ENCODE measurements at places on chromosomes 2 and 18.
A peak's percentile ranks its signal among the peaks of the same experiment; 100 is the strongest.

DNA sequence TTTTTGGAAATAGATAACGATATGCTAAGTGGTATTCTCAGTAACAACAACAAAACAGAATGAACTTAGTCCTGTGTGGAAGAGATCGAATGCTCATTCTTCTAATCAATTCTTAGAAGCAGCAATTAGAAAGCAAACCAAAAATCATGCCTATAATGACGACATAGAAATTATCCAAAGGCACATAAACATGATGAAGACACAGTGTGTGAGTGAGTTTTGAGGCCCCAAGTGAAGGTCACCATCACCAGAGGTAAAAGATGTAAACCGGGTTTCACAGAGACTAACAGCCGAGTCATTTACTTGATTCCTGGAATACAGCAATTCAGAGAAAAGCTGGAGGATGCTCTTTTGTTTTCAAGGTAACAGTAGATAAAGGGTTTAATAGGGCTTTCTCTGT lies 509.2 kb downstream of the TDRD15 start:
- no peak for DNase-seq

DNA sequence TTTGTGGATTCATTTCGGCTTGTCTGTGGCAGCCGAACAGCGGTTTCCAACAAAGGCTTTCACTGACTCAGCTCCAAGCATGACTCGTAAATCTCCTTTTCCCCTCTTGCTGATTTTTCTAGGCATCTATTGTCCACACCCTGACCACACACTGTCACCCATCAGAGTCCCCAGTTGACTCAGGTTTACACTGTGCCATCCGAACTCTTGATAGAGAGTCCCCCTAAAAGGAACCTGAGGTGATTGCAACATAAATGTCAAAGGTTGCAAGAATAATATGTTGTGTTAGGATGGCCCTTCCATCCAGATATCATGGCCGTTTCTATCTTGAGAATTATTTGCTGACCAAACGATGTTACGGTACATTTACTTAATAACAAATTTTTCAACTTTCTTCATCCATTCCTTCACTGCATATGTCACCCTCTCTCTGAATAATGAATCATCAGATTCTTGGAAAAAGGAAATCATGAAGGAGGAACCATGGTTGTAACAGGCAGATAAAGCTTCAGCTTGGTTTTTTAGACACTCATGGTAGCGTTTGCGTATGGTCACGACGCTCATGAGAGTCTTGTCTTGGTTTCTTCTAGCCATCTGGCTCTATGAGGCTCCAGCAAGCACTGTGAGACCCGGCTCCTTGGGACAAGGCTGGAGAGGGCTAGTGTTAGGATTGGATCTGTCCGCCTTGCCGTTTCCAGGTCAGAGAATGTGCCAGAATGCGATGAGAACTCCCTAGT lies 72.1 kb downstream of the NPAS2 start:
- peak; percentile 65 for DNase-seq

- peak; percentile 34 for DNase-seq
Observed at GRCh38 chr2:41791523-41791922, 256.3 kb upstream of the PKDCC start.

GRCh38 chr18:77002496-77002895 lies 130.1 kb downstream of the MBP start:
- no peak for DNase-seq

DNA sequence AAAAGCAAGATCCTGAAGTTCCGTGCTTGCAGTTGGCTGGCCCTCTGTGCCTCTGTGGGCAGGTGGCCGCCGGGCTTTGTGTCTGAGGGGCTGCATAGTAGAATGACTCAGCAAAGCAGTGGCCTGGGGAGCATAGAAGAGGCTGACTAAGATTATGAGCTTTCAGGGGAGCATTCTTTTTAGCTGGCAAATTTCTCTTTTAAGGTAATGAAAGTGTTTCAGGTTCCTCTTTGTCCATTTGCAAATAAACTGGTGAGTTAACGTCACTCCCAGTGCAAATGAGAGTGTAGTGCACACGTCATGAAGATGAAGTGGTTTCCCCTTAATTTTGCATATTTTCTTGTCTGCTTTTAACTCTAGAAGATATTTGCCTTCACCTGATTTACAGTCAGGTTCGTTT lies 98.6 kb downstream of the BCL2L11 start:
- DNase-seq = no peak

- no peak for DNase-seq
Observed at GRCh38 chr2:176147800-176148496, 3.4 kb upstream of the HOXD4 start.

DNA sequence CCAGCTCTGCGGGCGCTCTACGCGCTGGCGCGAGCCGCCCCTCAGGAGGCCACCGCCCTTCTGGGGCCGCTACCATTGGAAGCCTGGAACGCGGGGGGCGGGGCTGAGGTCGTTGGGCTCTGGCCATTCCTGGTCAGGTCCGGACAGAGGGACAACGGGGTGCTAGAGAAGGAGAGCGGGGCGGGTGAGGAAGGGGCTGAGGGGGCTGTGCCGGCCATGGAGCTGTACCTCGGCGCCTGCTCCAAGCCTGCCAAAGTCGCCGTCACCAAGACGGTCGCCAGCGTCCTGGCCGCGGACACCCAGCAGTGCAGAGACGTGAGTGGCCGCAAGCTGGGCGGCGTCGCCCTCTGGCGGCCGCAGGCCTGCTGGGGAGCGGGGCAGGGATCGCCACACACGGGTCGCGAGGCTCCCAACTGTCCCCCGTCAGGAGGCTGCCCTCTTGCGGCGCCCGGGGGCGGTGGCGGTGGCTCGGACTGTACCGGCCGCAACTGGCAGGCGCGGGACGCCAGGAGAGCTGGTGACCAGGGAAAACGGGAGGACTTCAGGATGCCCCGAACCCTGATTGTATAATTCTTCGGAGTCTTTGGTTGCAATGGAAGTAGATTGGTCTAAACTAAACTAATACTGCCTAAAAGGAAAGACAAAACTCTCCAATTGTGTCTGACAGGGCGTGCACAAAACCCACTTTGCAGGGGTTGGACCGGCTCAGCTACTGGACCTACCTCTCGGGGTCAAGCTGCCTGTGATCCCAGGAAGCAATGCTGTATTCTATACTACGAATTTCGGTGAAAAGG lies at the start of gene FSIP2:
FSIP2 (plus strand) TSS at position 126 of the 794 bp plus-strand sequence; CDS start at position 217, 91 bp downstream.
- DNase-seq = peak; percentile 52

DNA sequence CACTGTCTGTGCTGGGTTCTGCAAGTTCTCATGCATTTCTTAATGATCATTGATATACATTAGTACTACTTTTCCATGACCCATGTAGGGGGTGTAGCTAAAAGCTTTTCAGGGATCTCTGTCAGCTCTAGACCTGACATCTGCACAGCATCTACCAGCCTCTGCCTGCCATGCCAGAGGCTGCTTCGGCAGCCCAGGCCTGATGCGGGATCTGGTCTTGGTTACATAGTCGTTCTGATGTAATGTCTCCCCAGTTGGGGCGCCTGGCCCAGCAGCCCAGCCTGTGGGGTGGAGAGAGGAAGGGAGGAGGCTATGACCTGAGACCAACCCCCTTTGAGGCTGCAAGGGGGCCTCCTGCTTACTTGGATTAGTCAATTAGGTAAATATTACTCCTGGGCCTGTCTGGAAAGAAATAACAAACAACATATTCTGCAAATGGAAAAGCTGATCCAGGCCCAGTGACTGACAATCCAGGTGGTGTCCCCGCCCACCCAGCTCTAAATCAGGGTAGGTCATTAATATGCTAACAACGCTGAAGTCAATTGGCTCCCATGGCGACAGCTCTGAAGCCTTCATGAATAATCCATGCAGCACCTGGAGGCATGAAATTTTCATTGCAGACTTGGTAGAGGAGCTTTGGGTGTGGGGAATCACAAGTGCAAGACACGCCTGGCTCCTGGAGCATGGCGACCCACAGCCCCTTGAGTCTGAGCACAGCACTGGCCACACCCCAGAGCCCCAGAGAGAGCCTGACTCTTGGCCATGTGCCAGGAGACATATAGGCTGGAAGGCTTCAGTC lies 575.3 kb downstream of the CMPK2 start:
- DNase-seq = no peak

DNA sequence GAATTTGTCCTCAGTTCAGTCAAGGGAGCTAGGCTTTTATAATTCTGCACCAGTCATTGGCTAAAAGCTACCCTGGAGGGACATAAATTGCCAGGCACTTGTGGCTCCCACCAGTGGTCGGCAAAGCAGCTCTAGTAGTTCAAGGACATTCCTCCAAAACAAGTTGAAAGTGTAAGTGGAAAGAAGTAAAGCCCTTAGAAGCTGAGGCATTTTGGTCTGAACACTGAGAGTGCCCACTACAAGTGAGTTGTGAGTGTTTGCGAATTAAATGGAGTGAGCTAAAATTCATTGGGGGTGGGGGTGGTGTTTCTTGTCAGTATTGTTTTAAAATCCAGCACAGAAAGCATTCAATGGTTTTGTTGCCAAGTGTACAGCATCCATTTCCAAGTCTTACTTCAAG lies 879.9 kb upstream of the CDH2 start:
- no peak for DNase-seq

GRCh38 chr2:58081000-58081399 lies 34.4 kb downstream of the VRK2 start:
- no peak for DNase-seq

GRCh38 chr2:241344925-241345651 lies 11.0 kb upstream of the FARP2 start:
- no peak for DNase-seq

DNA sequence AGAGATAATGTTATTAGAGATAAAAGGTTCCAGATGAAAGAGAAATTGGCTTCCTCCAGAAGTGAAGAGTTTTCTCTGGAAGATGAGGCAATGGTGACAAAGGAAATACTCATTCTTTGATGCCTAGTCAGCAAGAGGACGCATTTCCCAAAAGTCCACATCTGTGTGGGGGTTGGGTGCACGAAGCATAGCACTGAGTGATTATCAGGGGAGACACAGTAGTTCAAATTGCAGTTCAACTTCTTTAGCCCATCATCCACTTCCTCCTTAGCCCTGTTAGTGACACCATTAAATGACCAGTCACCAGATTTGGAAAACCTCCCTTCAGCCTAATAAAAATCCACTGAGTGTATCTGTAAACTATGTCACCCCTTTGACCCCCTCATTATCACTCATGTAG lies 80.9 kb upstream of the PHLPP1 start:
- no peak for DNase-seq

DNA sequence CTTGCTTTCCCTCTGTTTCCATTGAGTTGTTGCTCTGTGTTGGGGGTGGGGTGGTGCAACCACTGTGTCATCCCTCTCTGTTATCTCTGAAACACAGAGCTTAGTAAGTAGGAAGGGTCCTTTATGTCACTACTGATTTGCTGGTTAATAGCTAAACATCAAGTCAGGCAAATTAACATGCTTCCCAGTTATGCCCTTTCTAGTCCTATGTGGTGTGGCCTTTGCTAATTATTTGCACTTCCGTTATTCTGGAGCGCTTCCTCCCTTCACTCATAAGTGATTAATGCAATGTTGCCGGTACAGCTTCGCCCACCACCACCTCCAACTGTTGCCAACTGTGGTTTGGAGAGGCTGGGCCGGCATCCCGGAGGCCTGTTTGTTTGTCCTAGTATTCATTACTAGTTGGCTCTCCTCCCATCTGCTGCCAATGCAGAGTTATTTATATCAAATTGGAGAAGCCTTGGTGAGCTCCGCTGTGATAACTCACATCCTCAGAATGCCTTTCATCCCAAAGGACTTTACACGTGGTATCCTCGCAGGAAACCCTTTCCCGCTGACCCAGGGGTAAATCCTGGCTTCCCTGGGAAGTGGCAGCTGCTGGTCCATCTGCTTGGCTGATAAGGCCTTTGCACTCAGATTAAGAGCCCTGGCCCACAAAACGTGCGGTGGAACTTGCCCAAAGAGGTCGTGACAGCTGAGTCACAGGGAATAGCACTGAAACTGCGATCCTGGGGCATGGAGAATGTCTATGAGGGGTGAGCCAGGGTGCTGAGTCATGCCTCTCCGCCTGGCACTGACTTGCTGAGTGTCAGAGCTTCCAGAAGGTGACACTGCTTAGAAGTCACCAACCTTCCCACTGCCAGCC lies 72.0 kb upstream of the ZCCHC2 start:
- DNase-seq = peak; percentile 80

GRCh38 chr18:66874812-66875474 lies 271.1 kb upstream of the CDH19 start:
- no peak for DNase-seq

DNA sequence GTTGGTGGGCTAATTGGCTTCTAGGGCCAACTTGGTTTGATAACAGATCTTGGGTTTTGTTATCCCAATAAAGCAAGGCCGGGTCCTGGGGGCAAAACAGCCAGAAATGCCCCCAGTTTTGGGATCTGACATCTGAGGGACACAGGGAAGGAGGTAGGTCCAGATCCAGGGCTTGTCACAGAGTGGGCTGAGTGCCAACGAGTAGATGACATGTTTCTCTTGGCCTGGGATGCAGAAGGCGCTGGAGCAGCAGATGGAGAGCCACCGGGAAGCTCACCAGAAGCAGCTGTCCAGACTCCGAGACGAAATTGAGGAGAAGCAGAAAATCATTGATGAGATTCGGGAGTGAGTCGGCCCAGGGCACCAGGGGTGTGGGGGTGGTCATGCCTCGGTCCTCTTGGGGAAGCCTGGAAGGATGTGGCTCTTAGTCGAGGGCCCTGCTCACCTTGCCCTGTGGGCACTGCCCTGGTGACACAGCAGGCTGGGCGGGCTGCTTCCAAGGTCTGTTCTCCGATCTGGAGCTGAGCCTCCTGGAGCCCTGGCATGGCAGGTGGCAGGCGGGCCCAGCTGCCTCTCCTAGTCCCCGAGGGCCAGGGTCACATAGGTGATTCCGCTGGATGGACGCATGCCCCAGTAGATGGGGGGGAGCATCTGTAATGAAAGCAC lies 40.2 kb upstream of the LYPD6B start:
- no peak for DNase-seq

DNA sequence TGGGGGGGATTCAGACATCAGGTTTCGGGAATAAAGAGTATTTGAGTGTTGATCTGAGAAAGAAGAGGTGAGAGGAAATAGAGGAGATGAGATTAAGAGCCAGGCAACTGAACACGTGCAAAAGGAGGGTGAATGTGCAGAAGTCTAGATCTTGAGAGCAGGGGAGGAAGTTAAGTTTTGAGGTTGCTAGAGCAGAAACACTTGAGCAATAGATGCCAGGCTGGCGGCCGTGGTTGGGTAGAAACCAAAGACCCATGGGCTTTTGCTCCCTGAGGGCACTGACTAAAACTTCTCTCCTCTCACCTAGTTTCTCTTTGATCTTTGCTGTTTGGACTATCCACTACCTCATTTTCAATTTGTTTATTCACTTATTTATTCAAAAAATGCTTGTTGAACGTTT lies 116.0 kb downstream of the CDC42EP3 start:
- no peak for DNase-seq

DNA sequence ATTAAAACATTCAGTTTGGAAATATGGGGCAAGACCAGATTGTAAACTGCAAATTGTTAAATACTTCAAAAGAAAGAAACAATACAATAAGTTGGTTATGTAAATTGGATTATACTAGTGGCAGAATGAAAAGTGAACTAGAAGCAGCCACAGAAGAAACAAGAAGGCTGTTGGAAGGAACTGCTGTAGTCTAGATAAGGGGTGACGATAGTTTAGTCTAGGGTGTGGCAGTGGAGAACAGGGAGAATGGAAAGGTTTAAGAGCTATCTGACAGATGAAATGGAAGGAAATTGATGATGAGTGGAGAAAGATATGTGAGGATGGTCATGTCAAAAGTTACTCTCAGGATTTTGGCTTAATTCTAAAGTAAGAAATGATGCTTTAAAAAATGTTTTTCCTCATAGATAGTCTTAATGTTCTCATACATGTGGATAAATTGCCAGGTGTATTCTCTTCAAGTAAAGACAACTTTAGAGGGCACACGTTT lies 179.7 kb downstream of the GPD2 start:
- no peak for DNase-seq

- no peak for DNase-seq
Observed at GRCh38 chr2:75574106-75574505, 13.4 kb upstream of the EVA1A start.

Measured in brain microvascular endothelial cell (primary cell).